T-helper 22 cell (primary cell): ENCODE measurements at places on chromosomes 2 and 18.

DNA sequence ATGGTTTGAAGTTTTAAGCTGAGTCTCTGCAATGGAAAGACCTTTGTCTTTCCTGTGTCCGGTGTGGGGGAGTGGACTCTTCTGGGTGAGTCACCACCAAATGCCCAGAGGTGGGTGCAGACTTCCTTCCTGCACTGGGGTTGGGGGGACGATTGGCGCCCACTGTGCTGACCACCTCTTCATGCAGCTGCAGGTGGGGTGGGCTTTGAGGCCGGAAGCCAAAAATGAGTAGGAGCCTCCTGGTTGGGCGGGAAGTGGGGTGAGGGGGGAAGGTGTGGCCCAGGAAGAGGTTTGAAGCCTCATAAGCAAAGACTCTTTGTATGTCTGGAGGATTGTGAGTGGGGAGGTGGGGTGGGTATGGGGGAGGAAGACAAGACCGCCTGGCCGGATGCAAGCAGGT is 27.6 kb downstream of the PAX8 start:
- DNase-seq = no peak

DNA sequence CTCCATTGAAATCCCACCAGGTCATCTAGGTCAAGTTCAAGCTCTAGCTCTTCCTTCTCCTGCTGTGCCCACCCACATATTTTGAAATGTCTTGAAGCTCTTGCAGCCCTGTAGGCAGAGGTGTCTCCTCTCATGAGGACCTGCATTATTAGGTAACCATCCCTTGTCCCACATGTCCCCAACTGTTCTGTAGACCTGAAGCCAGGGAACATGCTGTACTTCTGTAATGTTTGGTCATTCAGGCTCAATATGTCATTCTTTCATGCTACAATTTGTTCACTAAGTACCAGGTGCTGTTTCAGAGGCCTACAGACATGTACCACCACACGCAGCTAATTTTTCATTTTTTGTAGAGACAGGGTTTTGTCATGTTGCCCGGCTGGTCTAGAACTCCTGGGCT is 22.2 kb downstream of the SLC3A1 start:
- no peak for DNase-seq

- DNase-seq = no peak
Measured at GRCh38 chr2:85237849-85238565, 89.8 kb downstream of the TGOLN2 start.

DNA sequence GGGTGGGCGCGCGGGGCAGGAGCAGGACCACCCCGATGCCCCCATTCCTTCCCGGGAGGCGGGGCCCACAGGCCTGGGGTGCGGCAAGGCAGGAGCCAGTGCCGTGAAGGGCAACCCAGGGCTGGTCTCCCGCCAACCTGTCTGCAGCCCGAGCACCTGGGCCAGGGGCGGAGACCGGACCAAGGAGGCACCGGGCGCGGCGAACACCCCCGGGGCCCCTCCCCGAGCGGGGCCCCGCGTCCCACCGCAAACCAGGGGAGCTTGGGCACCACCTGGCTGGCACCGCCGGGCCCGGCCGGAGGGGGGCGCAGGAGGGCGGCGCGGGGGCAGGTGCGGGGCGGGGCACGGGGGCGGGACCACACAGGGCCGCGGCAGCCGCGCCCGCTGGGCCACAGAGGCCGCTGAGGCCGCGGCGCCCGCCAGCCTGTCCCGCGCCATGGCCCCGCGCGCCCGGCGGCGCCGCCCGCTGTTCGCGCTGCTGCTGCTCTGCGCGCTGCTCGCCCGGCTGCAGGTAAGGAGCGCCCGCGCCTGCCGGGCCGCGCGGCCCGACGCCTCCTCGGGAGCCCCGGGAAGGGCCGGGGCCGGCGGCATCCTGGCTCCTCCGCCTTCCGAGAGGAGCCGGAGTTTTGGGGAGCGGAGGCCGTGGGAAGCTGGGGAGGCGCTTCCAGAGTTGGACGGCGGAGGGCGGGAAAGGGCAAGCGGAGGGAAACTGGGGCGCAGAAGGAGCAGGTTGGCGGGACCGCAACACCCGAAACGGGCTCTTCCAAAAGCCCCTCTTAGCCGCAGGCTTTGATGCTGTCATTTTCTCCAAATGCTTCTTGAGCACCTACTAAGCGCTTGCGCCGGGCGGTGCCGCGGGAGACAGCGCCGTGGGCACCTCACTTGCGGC is at the start of gene TNFRSF11A:
Gene TNFRSF11A, plus strand, starts transcription at position 394 of the 889 bp plus-strand sequence. Its CDS starts 43 bp downstream, at position 437.
- peak; percentile 34 for DNase-seq

- DNase-seq = no peak
Measured at GRCh38 chr2:24045511-24046508, 1.4 kb downstream of the WDCP start.

GRCh38 chr2:158894078-158894477 is 74.4 kb upstream of the TANC1 start:
- DNase-seq = no peak

- no peak for DNase-seq
Measured at GRCh38 chr2:115389898-115390565, 947.6 kb downstream of the DPP10 start.

GRCh38 chr2:176234156-176234555 is 35.1 kb upstream of the MTX2 start:
- no peak for DNase-seq

DNA sequence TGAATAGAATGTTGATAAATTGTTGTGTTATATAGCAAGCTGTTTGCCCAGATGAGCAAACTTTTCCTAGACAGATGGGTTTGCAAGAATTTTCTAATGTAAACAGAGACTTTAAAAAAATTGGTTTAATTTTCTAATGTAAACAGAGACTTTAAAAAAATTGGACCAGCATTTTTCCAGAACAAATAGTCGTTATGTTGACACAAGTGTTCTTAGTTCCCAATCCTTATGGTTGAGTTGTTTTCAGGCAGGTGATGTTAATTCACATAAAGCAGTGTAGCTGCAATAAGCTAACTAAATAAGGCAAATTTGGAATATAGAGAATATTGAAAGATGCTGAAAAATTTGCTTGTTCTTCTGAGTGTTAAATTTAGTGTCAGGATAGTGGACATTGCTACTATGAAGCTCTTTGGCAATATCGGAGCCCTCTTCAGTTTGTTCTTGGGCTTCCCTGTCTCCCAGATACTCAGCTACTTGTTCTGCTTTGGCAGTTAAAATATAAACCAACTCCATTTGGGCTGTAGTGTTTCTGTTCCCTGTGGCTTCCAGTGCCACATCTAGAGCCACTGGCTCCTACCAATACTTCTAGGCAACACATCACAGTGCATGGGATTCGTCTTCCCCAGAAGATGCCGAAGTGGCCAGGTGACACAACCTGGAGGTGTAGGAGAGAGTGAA is 105.7 kb downstream of the DYNAP start:
- no peak for DNase-seq

DNA sequence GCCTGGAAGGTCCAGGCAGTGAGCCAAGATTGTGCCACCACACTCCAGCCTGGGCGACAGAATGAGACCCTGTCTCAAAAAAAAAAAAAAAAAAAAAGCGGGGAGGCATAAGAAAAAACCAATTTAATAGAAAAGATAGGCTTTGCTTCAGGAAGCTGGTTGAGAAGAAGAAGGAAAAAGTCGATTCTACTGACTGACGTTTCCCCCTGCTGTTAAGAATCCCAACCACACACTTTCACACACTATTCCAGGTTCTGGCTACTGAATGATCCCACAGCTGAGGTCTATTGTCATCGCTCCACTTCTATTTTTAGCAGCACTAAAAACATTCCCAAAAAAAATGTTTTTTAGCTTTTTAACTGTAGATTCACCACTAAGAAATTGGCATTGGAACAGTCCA is 6.7 kb upstream of the CHCHD5 start:
- DNase-seq = no peak

- DNase-seq = no peak
Measured at GRCh38 chr2:73292906-73293533, 328 bp downstream of the EGR4 start.

DNA sequence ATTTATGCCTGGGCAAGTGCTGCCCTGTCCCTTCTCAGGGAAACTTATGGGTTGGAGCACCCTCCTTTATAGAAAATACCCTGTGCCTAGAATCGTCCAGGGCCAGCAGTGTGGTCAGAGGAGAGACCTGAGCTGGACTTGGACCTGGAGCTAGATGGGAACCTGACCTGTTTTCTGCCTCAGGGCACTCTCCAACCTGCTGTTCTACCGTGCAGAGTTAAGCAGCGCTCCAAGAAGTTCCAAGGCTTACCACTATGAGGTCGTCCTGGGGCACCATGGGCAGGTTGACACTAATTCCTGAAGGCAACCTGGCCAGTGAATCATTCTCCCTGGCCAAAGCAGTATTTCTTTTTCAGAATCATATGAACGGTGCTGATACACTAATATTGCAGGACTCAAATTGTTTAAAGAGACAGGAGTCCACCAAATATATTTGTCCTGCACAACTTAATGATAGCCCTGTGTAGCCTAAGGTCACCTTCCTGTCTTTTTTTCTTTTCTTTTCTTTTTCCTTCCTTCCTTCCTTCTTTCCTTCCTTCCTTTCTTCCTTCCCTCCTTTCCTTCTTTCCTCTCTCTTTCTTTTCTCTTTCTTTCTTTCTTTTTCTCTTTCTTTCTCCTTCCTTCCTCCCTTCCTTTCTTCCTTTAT is 455.4 kb upstream of the HNMT start:
- no peak for DNase-seq

DNA sequence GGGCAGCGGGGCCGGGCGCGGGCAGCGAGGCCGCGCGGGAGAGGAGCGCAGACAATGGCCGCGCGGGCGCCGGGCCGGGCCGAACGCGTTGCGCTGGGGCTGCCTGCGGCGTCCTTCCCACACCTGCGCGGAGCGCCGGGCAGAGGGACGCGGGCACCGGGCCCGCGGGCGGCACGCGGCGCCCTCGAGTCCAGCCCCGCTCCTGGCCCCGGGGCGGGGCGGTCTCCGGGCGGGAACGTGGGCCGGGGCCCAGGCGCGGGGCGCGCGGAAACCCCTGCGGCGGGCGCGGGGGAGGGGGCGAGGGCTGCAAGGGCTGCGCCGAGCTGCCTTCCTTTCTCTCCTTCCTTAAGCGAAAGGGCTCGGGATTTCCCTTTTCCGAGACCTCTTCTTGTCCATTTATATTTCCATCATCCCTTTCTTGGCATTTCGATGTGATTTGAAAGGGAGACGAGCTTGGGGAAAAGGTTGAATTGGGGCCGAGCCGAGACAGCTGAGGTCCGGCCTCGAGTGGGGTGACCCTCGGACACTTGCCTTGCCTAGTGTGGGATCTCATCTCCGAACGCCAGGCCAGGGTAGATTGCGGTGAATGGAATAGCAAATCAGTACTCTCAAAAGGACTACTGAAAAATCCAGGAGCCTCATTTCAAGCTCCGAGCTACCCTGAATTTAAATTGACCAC is 676 bp downstream of the KLHL23 start:
- no peak for DNase-seq

DNA sequence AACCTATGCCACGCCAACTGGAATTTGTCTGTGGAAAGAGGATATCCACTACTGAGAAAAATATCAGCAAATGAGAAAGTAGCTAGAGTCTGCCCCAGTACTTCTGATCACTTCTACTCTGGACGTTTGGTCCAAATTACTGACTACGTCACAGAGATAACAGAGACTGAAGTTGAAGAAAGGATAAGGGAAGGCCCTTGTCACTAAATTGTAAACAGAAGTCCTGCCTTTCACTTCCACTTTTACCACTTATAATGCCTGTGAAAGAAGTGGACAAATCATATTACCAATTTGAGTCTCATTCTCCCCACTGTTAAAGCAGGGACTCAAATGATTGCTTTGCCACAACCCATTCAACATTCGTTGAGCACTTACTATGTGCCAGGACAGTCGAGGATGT is 173.9 kb upstream of the ERBB4 start:
- no peak for DNase-seq

- no peak for DNase-seq
Measured at GRCh38 chr2:236081171-236081570, 87.0 kb downstream of the GBX2 start.

- DNase-seq = no peak
Measured at GRCh38 chr2:28588292-28588670, 92.4 kb downstream of the PLB1 start.

DNA sequence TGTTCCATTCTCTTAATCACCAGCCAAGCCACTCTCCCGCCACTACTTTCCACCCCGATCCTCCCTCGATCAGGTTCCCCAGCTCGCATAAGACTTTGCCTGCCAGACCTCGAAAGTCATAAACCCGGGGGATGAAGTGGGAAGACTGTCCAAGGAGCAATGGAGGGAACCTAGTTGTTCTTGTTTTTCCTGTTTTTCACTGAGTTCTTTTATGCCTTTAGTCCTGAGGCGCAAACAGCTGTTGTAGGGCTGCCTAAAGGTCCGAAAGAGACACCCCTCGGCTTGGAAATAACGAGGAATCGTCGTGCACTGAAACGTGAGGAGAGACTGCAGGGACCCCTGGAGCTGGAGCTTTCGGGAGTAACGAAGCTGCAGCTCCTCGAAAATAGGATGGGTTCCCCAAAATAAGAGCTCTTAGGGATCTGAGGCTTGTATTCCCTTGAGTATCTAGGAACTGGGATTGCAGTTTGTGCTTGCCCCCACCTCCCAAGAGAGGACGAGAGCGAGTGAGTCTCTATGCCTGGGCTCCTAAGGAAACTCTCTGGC is 1.7 kb upstream of the HOXD12 start:
- no peak for DNase-seq

DNA sequence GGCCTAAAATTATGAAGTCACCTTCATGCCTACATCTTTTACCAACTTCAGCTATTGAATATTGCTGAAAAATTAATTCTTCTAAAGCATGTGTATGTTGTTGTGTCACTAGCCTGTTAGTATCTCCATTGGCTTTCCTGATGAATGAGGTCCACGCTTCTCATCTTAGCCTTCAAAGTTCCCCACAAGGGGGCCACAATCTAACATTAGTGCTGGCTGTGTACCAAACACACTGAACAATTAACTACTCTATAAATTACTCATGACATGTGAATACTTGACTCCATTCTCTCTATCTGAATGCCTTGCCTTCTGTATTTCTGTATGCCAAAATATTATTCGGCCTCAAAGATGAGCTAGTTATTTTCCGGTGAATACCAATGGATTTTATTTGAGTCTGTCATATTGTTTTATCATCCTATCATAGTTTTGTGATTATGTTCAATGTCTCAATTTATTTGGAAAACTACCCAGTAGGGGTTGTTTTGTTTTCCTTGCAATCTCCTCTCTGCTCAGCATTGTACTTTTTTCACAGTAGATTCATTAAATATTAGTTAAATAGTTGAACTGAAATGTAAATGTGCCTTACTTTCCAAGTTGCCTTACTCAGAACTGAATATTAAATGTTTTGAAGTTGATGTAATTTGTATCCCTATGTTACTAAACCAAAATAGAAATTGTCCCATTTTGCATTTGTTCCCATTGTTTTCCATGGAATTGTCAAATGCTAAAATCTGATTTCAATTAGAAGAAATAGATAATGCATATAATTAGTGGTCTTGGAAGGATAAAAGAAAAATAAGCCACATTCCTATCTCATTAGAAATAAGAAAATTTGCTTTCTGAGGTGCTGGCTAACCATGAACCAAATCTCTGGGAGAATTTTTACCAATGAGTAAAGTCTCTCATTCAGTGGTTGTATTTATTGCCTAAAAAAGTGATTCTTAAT is 208.4 kb upstream of the COL3A1 start:
- no peak for DNase-seq
